Effector memory CD8-positive, alpha-beta T cell (primary cell): ENCODE measurements at places on chromosomes 3 and 15.

DNA sequence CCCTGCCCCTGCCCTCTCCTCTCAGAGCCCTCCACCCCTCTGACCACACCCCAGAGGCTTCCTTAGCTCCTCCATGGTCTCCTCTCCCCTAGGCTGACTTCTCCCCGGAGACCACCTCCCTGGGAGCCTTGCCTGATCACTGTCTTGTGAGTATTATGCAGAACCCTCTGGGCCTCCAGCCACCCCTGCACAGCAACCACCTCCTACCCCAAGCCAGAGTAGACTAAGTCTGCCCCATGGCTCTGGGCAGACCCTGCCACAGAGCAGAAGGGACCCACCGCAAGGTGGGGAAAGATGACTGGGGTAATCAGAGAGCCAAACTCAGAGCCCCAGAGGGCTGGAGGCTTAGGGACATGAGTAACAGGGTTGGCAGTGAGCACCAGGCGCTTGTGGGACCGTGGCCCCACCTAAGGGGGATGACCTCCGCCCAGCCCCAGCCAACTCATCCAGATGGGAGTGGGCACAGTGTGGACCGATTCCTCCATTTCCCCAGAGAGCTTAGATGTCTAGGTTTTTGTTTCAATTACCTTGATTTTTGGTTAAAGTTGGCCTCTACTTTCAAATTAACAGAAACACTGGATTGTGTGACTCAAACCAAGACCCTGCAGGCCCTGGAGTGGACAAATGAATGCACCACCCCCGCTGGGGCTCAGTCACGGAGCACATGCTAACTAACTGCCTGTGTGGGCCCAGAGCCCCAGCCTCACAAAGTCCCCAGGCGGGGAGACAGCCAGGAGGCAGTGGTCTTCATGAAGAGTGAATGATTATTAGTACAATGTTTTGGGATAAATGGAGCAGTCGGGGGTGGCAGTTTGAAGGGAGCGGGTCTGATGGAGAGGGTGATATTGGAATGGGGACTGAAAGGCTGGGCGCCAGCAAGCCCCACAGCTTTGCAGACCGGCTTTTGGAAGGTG, 119.4 kb upstream of the PRR20G start:
- no peak for DNase-seq

GRCh38 chr3:116394365-116394764, 50.9 kb downstream of the LSAMP start:
- no peak for DNase-seq

- DNase-seq, result no peak
Measured at GRCh38 chr3:51386159-51386851, 1.2 kb downstream of the MANF start.

DNA sequence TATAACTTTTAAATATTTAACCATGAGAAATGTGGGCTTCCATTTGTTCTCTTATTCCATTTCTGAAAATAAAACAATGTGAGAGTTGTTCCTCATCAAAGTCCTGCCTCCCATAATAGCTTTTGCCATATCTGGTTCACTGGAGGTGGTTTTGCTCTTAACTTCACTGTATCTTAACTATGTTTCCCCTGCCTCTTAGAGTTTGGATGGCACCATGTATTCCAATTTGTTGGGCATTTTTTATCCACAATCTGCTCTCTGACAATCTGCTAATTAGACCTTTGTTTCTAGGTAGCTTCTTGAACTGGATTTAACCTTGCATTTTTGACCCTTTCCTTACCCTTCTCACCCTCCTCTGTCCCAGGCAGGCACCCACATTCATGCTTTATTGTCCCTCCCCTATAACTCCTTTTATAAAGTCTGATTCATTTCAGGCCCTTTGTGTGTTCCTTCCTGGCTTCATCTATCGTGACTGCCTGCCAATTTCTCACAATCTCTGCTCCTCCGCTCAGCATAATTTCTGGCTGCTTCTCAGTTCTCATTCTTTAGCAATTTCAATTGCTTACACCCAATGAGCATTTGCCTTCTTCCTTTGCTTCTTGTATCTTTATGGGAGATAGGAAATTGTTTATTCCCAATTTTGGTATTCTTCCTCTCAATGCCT, 144.2 kb upstream of the ARHGEF26 start:
- no peak for DNase-seq

- no peak for DNase-seq
Measured at GRCh38 chr3:169305460-169305859, 358.1 kb downstream of the MECOM start.

GRCh38 chr15:33357845-33358244, 47.1 kb downstream of the RYR3 start:
- DNase-seq, result no peak

DNA sequence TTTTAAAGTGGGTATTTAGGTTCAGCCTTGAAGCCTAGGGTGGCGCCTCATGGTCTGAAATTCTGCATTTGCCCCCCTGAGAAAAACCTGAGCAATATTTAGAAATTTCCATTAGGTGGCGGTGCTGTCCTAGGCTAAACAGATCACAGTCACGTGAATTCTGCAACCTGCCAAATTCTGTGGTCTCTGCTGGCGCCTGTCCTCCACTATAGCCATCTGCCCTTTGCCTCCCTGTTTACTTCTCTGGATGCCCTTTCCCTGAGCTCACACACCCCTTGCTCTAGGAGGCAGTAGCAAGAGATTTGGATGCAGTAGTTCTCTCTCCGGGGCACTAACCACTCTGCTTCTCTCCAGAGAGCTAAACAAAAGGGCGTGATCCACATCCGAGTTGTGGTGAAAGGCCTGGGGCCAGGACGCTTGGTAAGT, 9.1 kb downstream of the MRPS11 start:
- DNase-seq, result no peak

GRCh38 chr15:100517846-100518245, 10.9 kb downstream of the CERS3 start:
- DNase-seq, result no peak

- DNase-seq, result no peak
Measured at GRCh38 chr15:68668926-68669600, 90.3 kb downstream of the CORO2B start.

DNA sequence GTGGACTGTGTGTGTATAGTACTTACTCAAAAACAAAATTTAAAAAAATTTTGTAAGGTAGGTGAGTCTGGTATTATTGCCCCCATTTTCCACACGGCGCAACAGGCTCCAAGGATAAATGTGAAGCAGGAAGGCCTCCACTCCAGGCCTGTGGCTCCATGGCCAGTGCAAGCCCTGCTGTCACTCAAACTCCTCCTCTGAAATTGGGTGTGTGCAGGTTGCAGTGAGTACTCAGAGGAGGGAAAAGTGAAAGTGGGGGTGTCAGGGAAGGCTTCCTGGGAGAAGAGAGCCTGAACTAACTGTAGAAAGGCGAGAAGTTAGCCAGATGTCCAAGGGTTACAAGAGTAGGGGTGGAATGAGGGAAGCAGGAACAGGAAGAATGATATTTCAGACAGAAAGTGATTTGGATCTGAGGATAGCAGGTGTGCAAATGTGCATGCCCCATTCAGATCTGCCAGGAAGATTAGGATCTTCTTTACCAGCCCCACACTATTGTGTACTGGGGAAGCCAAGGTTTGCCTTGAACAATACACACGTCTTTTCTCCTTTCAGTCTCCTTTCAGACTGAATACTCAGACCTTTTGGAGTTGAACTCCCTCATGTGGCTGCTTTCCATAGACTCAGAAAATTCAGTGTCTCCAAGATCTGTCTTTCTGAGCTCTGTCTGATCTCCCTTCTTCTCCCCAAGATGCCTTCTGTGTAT, 48.7 kb upstream of the RYK start:
- DNase-seq, result no peak

- DNase-seq, result no peak
Measured at GRCh38 chr3:9582332-9582731, 28.7 kb upstream of the LHFPL4 start.

GRCh38 chr3:36689560-36689959, 74.8 kb downstream of the DCLK3 start:
- no peak for DNase-seq

DNA sequence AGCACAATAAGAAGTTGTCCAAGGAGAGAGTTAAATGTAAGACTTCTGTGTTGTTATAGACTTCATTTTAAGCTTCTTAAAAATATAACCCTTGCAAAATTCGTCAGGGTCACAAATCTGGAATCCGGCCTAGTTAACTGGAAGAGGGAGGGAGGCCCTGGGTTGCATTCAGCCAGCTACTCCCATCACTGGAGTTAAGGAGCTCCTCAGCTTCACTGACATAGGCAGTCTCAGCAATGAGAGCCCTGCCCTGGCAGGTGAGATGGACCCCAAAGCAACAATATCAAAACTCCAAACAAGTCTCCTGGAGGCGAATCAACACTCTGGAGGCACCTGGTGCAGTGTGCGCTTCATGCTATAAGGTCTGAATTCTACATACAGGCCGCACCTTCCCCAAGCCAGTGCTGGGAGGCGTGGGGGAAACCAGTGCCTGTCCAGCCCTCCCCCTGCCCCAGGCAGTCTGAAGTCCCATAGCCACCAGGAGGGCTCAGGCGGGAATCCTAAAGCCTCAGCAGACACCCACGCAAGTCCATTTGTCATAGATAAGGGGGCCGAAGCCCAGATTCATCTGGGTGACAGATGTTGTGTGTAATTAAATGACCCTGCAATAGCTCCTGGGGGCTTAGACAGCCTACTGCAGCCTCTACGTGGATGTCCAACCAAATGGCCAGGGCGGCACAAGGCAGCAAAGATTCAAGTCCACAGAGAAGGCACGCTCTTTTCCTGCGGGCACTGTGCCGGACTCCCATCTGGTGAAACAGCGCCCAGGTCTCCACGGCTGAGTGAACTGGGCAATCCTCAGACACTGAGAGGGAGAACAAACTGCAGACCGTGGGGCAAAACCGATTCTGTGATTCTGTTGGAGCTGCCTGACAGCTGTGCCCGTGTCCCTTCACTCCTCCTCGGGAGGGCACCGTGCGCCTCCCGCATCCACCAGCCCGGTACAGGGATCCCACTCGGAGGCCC, 64.9 kb downstream of the ATP10A start:
- DNase-seq, result no peak

- no peak for DNase-seq
Measured at GRCh38 chr3:120497336-120497735, 46.5 kb upstream of the FSTL1 start.

- no peak for DNase-seq
Measured at GRCh38 chr3:52733256-52733891, 27.5 kb downstream of the SPCS1 start.

GRCh38 chr15:89383365-89384175, 48.9 kb upstream of the POLG start:
- no peak for DNase-seq

DNA sequence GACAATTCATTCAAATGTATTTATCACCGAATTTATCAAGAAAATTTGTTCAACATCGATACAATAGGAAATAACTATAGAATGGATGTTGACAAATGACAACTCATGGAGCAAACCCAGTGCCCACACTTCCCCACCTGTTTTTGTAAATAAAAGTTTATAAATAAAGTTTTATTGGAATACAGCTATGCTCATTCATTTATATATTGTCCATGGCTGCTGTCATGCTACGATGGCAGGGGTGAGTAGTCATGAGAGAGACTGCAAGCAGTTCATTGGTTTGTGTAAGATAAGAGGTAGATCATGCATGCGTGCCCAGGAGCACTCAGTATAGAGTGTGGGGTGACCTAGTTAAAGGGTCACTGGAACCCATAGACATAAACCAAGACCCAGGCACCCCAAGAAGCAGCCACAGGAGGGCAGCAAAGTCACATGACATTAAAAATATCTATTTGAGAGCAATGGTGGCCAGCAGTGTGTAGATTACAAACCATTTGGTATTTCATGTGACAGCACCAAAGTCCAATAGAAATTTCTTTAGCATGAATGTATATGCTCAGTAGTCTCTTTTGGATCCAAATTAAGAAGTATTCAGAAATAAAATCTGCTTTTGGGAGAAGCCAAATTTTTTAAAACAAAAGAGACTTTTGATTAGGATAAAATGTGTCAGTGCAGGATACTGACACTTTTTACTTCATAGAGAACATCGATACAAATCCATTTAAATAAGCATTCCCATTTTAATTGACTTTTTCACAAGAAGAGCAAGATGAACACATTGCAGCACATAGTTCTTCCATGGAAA, 794.8 kb downstream of the MCTP2 start:
- no peak for DNase-seq

DNA sequence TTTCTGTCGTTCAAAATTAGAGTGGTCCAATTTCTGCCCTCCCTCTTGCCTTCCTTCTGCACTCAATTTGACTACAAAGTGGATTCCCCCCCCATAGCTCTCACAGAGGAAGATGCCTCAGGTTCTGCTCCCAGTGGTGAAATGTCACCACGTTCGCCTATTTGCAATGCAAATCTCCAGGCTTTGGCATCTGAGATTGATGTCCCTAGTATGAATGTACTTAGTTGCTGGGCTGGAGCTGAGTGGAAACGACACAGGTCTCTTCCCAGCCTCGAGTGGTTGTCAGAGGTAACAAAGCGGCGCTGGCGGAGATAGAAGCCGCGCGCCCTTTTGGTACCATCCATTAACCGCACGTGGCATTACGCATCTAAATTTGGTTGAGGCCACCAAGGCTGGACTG, 860.1 kb downstream of the MCTP2 start:
- no peak for DNase-seq

- no peak for DNase-seq
Measured at GRCh38 chr3:98972155-98972554, 70.7 kb upstream of the DCBLD2 start.

DNA sequence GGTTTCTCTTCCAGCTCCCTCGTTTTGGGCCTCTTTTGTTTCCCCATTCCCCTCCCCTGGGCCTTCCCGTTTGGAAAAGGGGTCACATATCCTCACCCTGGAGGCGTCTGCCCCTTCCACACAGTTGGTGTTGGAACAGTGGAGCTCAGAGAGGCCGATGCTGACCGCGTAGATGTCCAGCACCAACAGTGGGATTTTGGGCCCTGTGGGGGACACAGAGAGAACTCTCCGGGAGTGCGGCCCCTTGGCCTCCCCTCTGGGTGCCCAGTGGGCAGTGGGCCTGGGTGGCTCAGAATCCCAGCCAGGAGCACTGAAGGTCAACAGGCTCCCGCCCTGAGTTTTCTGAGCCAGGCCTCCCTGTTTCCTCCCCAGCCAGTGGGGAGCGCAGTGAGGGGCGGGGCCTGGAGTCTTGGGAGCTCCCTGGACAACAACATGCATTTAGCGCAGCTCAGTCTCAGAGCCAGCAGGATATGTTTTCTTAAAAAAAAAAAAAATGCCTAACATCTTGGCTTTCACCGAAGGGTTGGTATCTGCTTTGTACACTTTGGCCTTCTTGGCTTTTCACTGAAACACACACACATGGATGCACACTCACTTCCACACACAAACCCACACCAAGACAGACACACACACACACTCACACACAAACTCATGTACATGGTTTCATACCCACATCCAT, 670 bp upstream of the ISLR start:
- no peak for DNase-seq
